ENCODE measurements at places on chromosomes 3 and 15.

- no peak for DNase-seq
Observed at GRCh38 chr3:121545049-121545573, 677 bp downstream of the POLQ start.

GRCh38 chr15:54506977-54507524 is 528.8 kb downstream of the UNC13C start:
- no peak for DNase-seq

GRCh38 chr15:64911311-64912186 is at the start of gene ANKDD1A:
Gene ANKDD1A, plus strand, starts transcription at chr15:64911902. Its CDS starts 29 bp downstream, at chr15:64911931.
- peak; percentile 27 for DNase-seq

GRCh38 chr3:184160456-184160855 is 5.3 kb downstream of the DVL3 start:
- no peak for DNase-seq

- no peak for DNase-seq
Observed at GRCh38 chr3:105228696-105229095, 138.0 kb upstream of the ALCAM start.

GRCh38 chr3:140205598-140205997 is 270.6 kb downstream of the CLSTN2 start:
- DNase-seq = no peak

DNA sequence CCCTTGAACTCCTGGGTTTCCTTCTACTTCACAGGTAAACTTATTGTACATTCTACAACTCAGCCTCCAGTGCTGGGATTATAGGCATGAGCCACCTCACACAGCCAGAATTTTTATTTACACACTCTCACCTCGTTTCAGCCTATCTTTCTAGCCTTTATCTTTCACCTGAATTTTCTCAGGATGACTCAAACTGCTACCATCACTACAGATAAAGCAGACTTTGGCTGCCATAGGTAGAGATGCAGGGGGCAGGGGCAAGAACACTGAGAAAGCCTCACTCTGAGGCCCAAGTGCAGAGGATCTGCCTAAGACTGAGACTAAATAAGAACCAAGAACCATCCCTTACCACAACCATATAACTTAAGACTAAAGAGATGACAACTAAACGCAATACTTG is 59.0 kb downstream of the ETFA start:
- no peak for DNase-seq

DNA sequence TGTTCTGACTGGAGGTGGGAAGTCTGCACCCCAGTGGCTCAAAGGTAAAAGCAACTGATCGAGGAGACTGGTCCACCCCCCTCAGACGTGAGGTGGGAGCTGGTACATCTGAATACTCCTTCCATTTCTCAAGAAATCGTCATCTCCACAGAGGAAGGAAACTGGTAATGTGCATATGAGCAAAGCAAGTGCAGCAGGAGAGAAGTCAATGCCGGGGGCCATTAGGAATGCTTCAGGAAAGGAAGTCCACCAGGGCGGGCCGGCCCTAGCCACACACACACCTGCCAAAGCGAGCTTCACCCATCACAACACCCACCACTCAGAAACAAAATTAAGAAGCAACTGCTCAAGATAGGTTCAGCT is 8.5 kb downstream of the TBC1D2B start:
- DNase-seq = no peak

GRCh38 chr3:127209155-127209839 is 16.4 kb downstream of the PRR23E start:
- DNase-seq = no peak

DNA sequence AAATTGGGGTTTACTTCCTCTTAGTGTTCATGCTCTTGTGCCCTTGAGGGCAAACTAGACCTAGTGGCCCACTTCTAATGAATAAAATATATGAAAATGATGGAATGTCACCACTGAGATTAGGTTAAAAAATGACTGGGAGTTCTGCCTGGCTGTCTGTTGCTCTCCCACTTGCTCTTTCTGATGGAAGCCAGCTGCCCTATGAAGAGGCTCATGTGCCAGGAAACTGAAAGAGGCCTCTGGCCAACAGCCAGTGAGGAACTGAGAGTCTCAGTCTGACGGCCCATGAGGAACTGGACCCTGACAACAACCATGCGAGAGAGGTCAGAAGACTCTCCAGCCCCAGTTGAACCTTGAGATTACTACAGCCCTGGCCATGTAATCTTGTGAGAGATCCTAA is 107.1 kb upstream of the FHIT start:
- DNase-seq = peak; percentile 72

DNA sequence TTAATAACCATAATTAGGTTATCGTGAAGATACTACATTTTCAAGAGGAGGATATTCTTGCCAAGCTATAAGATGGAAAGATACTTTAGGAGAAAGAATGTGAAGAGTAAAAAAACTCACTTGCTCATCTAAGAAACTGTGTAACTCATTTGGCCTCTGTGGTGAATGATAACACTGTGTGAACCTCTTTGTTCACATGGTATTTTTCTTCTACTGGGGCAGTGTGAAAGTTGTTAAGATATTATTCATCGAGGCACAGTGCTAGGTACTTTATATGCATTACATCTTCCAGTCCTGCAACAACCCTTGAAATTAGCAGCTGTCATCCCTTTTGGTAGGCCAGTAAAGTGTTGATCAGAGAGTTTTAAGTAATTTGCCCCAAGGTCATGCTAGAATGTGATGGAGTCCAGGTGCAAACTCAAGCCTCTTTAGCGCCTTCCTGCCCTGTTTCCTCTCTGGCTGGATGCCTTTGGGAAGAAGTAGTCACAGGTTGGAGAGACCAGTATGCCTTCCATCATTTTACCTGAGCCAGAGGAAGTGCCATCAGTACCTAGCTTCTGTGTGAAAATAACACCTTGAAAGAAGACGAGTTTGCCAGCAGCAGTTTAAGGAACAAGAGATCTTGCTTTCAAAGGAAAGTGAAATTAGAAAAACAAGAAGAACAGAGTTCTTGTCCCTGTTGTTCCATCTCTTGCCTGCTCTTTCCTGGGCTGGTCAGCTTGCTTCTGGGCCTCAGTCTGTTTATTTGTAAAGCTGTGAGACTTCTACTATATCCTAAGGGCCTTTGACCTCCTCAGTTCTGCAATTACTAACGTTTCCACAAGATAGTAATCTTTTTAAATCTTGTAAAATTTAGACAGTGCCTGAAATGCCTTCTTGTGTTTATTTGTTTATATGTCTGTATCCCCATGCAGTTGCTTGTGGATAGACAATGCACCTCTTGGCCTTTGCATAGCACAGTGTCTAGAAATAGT is 179.3 kb downstream of the FNDC3B start:
- DNase-seq = no peak

GRCh38 chr15:86432861-86433260 is 353.2 kb downstream of the AGBL1 start:
- no peak for DNase-seq

GRCh38 chr3:126607214-126607908 is 47.6 kb downstream of the TXNRD3 start:
- DNase-seq = no peak

DNA sequence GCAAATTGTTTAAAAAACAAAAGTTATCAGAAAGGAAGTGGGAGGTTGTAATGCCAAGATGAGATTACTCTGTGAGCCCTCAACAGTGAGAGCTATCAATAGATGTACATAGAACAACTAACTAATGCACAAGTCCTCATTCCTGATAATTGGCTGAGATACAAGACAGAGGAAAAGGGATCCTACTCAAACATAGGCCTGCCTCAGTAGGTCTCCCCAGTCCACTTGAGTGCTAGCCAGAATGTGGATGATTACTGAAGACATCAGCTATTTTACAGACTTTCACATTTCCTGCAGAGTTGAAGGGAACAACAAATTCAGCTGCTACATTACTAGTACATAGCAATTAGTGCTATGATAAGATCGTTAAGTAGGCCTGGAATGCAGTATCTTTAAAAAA is 981.9 kb downstream of the TUSC7 start:
- DNase-seq = no peak

DNA sequence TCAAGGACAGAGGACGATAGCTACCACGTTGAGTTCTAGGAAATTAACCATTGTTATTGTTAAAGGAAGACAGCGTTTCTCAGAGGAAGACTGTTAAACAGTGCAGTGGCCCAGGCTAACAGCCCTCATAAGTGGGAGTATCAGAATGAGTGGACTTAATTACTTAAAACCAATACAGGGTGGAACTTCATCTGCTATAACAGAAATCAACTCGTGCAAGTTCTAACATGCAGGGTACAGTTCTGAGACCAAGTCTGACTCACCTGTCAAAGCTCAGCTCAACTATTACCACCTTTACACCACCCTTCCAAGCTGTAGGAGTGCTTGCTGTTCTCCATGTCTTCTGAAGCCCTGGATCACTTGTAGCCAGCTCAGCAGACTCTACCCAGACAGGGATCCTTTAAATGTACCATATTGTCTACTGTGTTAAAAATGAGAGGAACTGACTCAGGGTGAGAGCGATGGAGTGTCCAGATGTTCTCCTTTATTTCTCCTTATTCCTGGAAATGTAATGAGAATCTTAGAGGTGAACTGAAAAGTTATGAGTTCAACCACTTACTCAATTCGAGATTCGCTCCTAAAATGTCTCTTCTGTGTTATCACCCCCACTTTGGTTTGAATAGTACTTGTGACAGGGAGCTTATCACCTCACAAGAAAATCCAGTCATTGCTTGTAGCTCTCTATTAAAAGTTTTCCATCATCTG is 26.5 kb downstream of the CD86 start:
- DNase-seq = no peak

DNA sequence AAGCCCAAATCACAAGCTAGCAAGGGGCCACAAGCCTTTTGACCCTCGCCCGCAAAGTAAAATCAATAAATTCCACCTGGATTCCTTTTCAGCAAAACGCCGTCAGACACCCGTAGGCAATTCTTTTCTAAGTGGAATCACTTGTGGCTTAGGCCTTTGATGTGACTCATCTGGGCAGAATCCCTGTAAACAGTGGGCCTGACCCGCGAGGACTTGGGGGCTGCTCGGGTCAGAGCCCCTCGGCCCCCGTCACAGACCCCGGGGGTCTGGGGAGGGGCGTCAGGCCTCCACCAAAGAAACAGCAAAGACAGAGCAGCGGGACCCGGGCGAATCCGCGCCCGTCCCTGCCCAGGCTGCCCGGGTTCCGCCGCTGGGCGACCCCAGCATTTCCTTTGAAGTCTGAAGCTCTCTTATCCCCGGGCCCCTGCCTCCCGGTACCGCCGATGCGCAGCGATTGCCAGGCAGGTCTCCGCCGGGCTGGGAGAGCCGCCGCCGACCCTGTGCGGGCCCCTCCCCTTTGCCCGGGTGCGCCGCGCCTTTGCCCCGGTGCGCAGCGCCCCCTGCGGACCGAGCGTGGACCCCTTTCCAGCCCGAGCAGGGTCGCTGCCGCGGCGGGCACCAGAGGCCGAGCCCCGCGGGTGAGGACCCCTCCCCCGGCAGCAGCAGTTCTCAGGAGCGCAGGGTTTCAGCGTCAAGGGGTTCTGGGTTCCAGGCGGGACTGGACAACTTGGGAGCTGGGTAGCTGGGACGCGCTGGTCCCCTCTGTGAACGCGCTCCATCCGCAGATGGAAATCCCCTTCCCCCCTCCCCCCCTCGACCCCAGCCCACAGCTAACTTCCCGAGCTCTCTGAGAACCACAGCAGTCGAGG is 178.3 kb downstream of the UACA start:
- DNase-seq = no peak

GRCh38 chr3:40608091-40608490 is 83.3 kb downstream of the ZNF621 start:
- DNase-seq = no peak

DNA sequence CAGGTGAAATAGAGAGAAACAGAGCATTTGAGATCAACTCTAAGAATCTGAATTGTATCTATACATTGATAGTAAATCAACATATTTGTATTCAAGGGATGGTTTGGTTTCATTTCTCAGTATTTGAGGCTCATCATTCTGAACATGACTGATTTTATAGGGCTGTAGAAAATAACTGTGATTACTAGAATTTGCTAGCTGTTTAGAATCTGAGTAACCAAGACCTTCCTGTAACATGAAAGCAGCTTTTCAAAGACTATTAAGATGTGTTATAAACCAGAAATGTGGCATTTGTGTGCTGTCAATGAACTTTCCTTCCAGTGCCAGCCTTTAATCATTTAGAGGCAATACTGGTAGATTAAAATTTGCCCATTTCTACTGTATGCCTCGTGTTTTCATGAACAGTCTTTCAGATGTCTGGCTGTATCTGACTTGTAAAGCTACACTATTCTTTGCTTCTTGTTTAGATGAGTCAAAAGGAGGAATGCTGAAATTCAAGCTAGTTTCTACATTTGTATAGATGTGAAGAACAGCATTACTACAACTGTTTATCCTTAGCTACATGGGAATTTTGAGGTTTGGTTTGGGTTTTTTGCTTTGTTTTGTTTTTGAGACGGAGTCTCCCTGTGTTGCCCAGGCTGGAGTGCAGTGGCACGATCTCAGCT is 137.3 kb upstream of the BHLHE40 start:
- DNase-seq = no peak

- DNase-seq = no peak
Observed at GRCh38 chr3:64460141-64460730, 227.6 kb downstream of the ADAMTS9 start.

DNA sequence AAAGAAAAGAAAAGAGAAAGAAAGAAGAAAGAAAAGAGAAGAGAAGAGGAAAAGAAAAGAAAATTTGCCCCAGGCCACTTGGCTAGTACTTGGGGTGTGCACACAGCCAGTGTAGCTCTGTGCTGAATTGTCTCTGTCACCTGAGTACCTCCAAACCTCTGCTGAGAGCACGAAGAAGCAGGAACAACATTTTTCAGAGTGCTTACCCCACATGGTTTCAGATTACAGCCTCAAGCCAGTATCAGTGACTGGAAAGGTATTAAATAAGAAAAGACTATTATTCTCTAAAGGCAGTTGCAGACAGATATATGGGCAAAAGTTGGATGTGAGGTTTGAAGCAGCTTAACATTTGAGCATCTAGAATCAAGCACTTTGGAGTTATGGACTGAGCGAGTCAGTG is 113.3 kb upstream of the PHLDB2 start:
- no peak for DNase-seq

DNA sequence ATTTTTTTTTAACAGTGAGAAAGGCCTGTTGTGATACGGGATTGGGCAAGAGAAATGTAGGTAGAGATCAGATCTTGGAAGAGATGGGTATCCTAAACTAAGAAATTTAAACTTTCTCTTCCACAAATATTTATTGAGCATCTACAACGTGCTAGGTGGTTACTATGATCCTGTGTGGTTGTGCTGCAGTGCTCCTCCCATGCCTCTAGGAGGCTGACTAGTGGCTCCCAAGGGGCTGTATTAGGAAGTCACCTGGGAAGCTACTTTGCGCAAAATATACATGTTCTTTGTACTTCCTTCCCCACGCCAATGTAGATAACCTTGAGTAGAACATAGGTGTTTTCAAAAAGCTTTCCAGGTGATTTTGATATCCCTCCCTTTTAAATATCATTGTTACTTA is 27.2 kb downstream of the USP3 start:
- no peak for DNase-seq

GRCh38 chr3:16343101-16343500 is 78.1 kb downstream of the OXNAD1 start:
- no peak for DNase-seq

GRCh38 chr3:71350998-71351397 is 232.5 kb downstream of the FOXP1 start:
- DNase-seq = no peak

DNA sequence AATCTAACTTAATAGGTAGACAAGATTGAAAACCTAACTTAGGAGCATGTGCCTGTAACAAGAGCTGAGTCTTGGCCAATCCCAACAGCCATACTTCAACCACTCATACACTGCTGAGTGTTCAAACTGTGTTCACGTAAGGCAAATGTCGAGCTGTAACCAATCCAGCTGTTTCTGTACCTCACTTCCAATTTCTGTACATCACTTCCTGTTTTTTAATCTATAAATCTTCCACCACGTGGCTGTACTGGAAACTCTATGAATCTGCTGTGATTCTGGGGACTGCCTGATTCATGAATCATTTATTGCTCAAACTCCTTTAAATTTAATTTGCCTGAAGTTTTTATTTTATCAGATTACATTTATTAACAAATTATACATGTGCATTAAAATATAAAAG is 44.6 kb upstream of the NEDD4 start:
- no peak for DNase-seq

Data from NCI-H446 (cell line).